Nephron progenitor cell (in vitro differentiated cells): ENCODE measurements at places on chromosomes 12 and 14.

- no peak overlapping the region for H3K27ac ChIP-seq
- H3K4me1 ChIP-seq, result no peaks in the 10 kb centered on the region
- no peaks in the 10 kb centered on the region for H3K36me3 ChIP-seq
- peaks cover 4% of the 10 kb centered on the region for H3K27me3 ChIP-seq
Measured at GRCh38 chr12:100752841-100753240, 41.7 kb upstream of the ANO4 start.

- no peak overlapping the region for H3K4me3 ChIP-seq
- peak overlapping the region; percentile 26 for H3K27ac ChIP-seq
- H3K36me3 ChIP-seq, result no peaks in the 10 kb centered on the region
- H3K4me1 ChIP-seq, result peaks cover 27% of the 10 kb centered on the region
Measured at GRCh38 chr14:68269136-68269927, 449.8 kb downstream of the RAD51B start.

- DNase-seq, result no peak
- peaks cover 84% of the 10 kb centered on the region for H3K4me1 ChIP-seq
- no peaks in the 10 kb centered on the region for H3K27me3 ChIP-seq
- H3K36me3 ChIP-seq, result peaks cover 65% of the 10 kb centered on the region
Measured at GRCh38 chr12:57142121-57142520, 5.3 kb downstream of the LRP1-AS start.

DNA sequence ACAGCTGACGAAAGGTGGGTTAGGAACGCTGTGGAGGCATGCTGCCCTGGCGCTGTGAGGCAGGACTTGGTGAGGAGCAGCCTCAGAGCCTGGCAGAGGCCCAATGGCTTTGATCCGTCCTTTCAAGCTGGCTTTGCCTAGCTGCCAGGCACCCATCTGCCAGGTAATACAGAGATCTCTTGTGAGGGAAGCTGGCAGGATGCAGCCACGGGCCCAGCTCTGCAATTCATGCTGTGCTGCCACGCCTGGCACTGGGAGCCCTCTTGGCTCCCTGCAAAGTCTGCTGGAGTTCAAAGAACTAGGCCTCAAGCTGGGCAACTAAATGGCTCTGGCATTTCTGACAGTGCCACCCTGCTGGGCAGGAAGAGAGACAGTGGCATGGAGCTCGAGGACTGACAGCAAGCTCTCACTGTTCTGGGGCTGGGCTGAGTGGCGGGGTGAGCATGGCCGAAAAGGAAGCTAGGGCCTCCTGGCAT is 18.7 kb downstream of the IQSEC3 start:
- H3K36me3 ChIP-seq, result no peaks in the 10 kb centered on the region
- H3K4me3 ChIP-seq, result no peak overlapping the region

GRCh38 chr12:77064896-77065360 is 441 bp downstream of the E2F7 start:
- H3K4me3 ChIP-seq, result peak overlapping the region; percentile 91
- H3K27ac ChIP-seq, result peak overlapping the region; percentile 49
- DNase-seq, result no peak
- peaks cover 4% of the 10 kb centered on the region for H3K27me3 ChIP-seq
- H3K36me3 ChIP-seq, result peaks cover 34% of the 10 kb centered on the region

- H3K27ac ChIP-seq, result peak overlapping the region; percentile 17
- no peak overlapping the region for H3K4me3 ChIP-seq
- H3K36me3 ChIP-seq, result no peaks in the 10 kb centered on the region
- H3K27me3 ChIP-seq, result peaks cover 9% of the 10 kb centered on the region
- no peak for DNase-seq
Measured at GRCh38 chr12:105253866-105254513, 18.0 kb upstream of the APPL2 start.

GRCh38 chr12:40313928-40314327 is 89.1 kb downstream of the LRRK2 start:
- H3K4me3 ChIP-seq, result no peak overlapping the region
- H3K36me3 ChIP-seq, result no peaks in the 10 kb centered on the region
- no peak overlapping the region for H3K27ac ChIP-seq
- H3K27me3 ChIP-seq, result no peaks in the 10 kb centered on the region

- no peak overlapping the region for H3K4me3 ChIP-seq
- DNase-seq, result no peak
- peaks cover 5% of the 10 kb centered on the region for H3K4me1 ChIP-seq
Measured at GRCh38 chr14:29553427-29553826, 374.2 kb downstream of the PRKD1 start.

DNA sequence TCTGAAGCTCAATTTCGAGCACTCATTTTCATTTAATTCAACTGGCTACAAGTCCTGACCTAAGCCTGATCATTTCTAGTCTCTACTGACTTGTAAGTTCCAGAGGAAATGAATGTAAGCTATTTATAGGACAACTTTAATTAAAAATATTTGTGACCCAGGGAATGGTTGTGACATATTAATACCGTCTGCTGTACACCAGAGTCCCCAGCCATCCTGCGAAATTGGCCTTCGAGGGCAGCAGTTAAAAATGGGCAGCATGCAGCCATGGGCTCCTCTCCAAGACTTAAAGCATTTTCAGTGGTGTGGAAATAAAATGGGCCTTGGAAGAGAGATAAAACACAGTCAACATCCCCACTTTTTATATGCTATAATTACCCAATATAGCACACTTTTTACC is 30.7 kb upstream of the OVCH1 start:
- H3K36me3 ChIP-seq, result no peaks in the 10 kb centered on the region
- peaks cover 4% of the 10 kb centered on the region for H3K27me3 ChIP-seq
- H3K4me3 ChIP-seq, result no peak overlapping the region
- no peak overlapping the region for H3K27ac ChIP-seq
- no peak for DNase-seq
- H3K4me1 ChIP-seq, result peaks cover 14% of the 10 kb centered on the region

- H3K4me3 ChIP-seq, result peak overlapping the region; percentile 99
- peak; percentile 59 for DNase-seq
- H3K27ac ChIP-seq, result peak overlapping the region; percentile 84
- peaks cover 16% of the 10 kb centered on the region for H3K36me3 ChIP-seq
- H3K27me3 ChIP-seq, result peaks cover 16% of the 10 kb centered on the region
Measured at GRCh38 chr14:53955671-53956426, 776 bp downstream of the BMP4 start.

GRCh38 chr14:101473045-101473729 is 88.1 kb upstream of the DIO3 start:
- no peak for DNase-seq

GRCh38 chr14:51357250-51357649 is 117.2 kb downstream of the TMX1 start:
- H3K4me1 ChIP-seq, result peaks cover 23% of the 10 kb centered on the region
- H3K4me3 ChIP-seq, result no peak overlapping the region
- DNase-seq, result no peak
- no peaks in the 10 kb centered on the region for H3K36me3 ChIP-seq
- H3K27ac ChIP-seq, result no peak overlapping the region

- no peak overlapping the region for H3K27ac ChIP-seq
- DNase-seq, result no peak
- no peak overlapping the region for H3K4me3 ChIP-seq
- no peaks in the 10 kb centered on the region for H3K27me3 ChIP-seq
Measured at GRCh38 chr14:47332939-47333338, 342.5 kb downstream of the MDGA2 start.

DNA sequence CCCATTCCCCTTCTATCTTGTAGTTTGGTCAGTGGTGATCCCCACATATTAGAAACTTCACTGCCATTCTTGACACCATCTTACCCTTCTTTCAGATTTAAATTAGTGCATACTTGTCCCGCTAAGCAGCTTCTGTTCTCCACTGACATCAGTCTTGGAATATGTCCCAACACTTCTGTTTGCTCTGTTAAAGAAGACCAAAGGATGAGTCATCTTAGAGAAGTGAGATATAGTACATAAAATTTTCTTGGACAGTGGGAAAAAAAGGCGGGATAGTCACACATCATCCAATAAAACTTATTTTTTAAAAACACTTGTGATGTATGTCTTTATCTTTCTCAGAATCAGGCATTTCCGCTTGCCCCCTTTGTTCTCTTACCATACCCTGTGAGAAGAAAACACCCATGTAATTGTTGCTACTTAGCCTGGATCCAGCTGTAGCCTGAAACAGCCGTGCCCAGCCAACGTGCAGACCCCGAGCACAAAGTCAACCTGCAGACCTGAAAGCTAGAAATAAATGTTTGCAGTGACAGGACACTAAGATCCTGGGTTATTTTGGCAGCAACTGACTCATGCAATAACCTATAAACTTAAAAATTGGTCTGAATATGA is 100.1 kb upstream of the PDE3A start:
- H3K27ac ChIP-seq, result no peak overlapping the region
- H3K4me1 ChIP-seq, result no peaks in the 10 kb centered on the region
- no peak overlapping the region for H3K4me3 ChIP-seq
- H3K36me3 ChIP-seq, result no peaks in the 10 kb centered on the region
- no peaks in the 10 kb centered on the region for H3K27me3 ChIP-seq

DNA sequence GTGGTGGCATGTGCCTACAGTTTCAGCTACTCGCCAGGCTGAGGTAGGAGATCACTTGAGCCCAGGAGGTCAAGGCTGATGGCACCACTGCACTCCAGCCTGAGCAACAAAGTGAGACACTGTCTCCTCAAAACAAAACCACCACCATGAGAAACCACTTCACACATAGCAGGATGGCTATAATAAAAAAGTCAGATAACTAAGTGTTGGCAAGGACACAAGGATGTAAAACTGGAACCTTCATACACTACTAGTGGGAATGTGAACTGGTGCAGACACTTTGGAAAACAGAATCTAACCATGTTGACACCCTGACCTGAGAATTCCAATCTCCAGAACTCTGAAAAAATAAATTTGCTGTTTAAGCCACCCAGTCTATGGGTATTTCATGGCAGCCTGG is 67.7 kb downstream of the ACADS start:
- no peak overlapping the region for H3K27ac ChIP-seq
- H3K4me3 ChIP-seq, result no peak overlapping the region
- H3K4me1 ChIP-seq, result no peaks in the 10 kb centered on the region
- peaks cover 81% of the 10 kb centered on the region for H3K36me3 ChIP-seq

DNA sequence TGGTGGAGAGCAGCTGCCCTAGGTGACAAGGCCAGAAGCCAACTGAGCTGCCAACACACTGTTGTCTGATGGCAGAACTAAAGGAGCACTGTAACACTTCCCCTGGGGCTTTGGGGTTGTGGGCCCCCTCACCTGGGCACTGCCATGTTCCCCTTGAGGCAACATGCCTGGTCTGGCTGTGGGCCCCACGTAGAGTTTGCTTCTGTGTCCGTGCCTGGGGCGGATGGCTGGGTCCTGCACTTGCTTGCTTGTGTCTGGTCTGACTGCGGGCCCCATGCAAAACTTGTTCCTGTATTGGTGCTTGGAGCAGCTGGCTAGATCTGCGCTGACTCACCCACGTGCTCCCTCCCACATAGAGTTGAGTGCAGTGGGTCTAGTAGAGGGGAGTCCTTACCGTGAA is 78.4 kb downstream of the MNAT1 start:
- no peak for DNase-seq
- peaks cover 3% of the 10 kb centered on the region for H3K27me3 ChIP-seq
- peaks cover 68% of the 10 kb centered on the region for H3K36me3 ChIP-seq
- H3K4me1 ChIP-seq, result no peaks in the 10 kb centered on the region

- no peak overlapping the region for H3K4me3 ChIP-seq
- H3K36me3 ChIP-seq, result no peaks in the 10 kb centered on the region
- H3K27ac ChIP-seq, result peak overlapping the region; percentile 51
- no peaks in the 10 kb centered on the region for H3K27me3 ChIP-seq
- H3K4me1 ChIP-seq, result peaks cover 63% of the 10 kb centered on the region
Measured at GRCh38 chr14:68819260-68819691, 26.4 kb upstream of the ZFP36L1 start.

GRCh38 chr12:19215115-19215514 is 85.6 kb downstream of the PLEKHA5 start:
- peaks cover 16% of the 10 kb centered on the region for H3K36me3 ChIP-seq
- no peaks in the 10 kb centered on the region for H3K4me1 ChIP-seq
- H3K27me3 ChIP-seq, result no peaks in the 10 kb centered on the region
- H3K4me3 ChIP-seq, result no peak overlapping the region
- no peak overlapping the region for H3K27ac ChIP-seq

DNA sequence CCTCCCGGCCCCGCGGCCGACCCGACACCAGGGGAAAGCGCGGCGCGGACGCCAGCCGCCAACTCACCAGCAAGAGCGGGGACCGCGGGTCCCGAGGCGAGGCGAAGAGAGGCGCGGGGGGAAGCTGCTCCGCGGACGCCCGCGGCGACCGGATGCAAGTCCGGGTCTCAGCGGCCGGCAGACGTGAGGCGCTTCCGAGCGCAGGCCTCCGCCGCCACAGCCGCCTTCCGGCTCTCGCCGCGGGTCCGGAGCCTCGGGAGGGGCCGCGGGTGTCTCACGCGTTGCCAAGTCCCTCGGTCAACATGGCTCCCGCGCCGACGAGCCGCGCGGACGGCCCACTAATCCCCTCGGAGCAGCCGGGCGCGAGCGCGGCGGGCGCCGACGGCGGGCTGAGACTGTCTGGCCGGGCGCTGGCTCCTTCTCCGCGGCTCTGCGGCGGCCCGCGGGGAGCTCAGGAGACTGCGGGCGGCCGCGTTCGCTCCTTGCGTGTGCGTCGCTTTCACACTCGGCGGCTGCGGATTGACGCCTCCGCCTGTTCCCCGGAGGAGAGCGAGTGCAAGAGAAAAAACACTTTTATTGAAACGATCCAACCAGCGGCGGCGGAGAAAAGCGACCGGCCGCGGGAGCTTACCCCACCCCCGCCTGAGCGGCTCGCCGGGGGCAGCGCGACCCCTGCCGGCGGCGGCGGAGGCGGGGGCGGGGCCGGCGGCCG is at the start of gene CDK17:
Gene CDK17 (minus strand): TSS at position 521 of the 712 bp plus-strand sequence. CDS start 65,603 bp downstream, outside the sequence.
- H3K27me3 ChIP-seq, result peaks cover 3% of the 10 kb centered on the region
- DNase-seq, result peak; percentile 83
- peaks cover 4% of the 10 kb centered on the region for H3K36me3 ChIP-seq
- peak within 1 kb of the TSS; percentile 99 for H3K27ac ChIP-seq
- peak within 1 kb of the TSS; percentile 94 for H3K4me3 ChIP-seq
- H3K4me1 ChIP-seq, result peaks cover 42% of the 10 kb centered on the region

- DNase-seq, result no peak
- H3K4me3 ChIP-seq, result no peak overlapping the region
- no peaks in the 10 kb centered on the region for H3K36me3 ChIP-seq
- no peak overlapping the region for H3K27ac ChIP-seq
- peaks cover 13% of the 10 kb centered on the region for H3K4me1 ChIP-seq
Measured at GRCh38 chr12:13973996-13974395, 7.4 kb downstream of the GRIN2B start.

- H3K36me3 ChIP-seq, result no peaks in the 10 kb centered on the region
- H3K4me1 ChIP-seq, result no peaks in the 10 kb centered on the region
- no peaks in the 10 kb centered on the region for H3K27me3 ChIP-seq
Measured at GRCh38 chr14:25411781-25412757, 362.1 kb upstream of the STXBP6 start.

DNA sequence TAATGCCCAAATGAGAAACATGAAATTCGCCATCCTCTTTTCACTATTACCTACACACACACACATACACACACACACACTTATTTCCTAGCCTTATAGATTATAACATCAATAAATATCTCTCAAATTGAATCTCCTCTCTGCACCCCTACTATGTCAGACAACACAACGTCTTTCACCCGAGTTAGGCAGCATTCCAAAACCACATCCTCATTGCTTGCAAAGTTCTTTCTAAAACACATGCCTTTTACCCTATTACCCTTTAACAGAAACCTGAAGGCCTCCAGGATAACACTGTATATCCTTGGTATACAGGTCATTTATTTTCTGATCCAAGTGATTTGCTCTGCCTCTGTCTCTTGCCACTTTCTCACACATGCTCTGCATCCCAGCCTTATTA is 56.3 kb downstream of the KCNH5 start:
- peaks cover 3% of the 10 kb centered on the region for H3K27me3 ChIP-seq
- peaks cover 47% of the 10 kb centered on the region for H3K36me3 ChIP-seq
- DNase-seq, result no peak
- peaks cover 4% of the 10 kb centered on the region for H3K4me1 ChIP-seq
- no peak overlapping the region for H3K4me3 ChIP-seq
- H3K27ac ChIP-seq, result no peak overlapping the region

- H3K27ac ChIP-seq, result no peak overlapping the region
- H3K27me3 ChIP-seq, result no peaks in the 10 kb centered on the region
- no peaks in the 10 kb centered on the region for H3K36me3 ChIP-seq
Measured at GRCh38 chr14:42428996-42429395, 822.3 kb downstream of the LRFN5 start.

GRCh38 chr12:119885549-119885948 is 8.4 kb upstream of the CIT start:
- H3K27ac ChIP-seq, result no peak overlapping the region
- no peak overlapping the region for H3K4me3 ChIP-seq
- no peak for DNase-seq
- H3K4me1 ChIP-seq, result no peaks in the 10 kb centered on the region
